ENCODE measurements at places on chromosomes 12 and 14.

GRCh38 chr12:69509308-69509736 is 39.1 kb downstream of the FRS2 start:
- DNase-seq: no peak

DNA sequence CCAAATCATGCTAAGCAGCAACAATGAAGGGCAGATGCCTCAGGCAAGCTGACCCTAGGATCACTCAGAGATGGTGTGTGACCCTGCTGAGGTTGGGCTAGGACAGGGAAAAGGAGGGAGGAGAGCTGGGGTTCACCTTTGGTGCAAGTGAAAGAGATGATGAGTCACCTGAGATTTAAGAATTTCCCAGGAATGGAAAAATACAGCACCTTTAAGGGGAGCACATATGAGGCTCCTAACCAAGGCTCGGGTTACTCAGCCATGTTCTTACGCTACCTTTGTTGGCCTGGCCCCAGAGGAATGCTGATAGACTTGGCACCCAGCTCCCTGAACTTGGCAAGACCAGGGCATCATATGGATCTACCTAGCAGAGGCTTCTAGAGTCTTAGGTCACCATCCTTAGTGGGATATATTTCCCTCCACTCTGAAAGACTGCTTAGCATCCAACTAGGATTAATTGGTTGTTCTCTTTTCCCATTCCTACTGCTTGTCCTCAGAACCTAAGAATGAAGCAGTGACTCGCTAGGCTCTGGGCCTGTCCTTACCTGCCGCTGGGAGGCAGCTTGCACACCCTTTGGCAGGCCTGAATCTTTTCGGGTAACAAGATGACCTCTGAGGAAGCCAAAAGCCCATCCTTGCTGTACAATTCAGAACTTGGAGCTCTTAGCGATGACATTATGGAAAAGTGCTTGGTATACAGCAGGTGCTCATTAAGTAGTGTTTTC is 4.0 kb upstream of the NAA25 start:
- DNase-seq: no peak

DNA sequence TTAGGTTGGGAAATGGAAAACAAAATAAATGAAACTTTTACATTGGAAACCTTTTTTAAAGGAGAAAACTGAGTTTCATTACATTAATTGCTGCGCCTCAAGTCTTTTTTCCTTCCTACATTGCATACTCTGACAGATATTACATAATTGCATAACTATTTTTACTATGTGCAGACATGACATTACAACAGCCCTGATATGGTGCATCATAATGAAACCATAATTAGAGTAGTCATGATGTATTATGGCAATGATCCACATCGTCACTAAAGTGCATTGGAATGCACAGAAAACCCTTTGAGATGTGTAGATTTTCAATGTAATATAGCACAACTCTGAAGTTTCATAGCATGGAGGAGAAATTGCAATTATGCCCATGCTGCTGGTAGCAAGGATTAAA is 217.8 kb upstream of the NPAS3 start:
- no peak for DNase-seq

GRCh38 chr14:58944343-58944967 is 244.0 kb upstream of the DAAM1 start:
- DNase-seq: no peak

DNA sequence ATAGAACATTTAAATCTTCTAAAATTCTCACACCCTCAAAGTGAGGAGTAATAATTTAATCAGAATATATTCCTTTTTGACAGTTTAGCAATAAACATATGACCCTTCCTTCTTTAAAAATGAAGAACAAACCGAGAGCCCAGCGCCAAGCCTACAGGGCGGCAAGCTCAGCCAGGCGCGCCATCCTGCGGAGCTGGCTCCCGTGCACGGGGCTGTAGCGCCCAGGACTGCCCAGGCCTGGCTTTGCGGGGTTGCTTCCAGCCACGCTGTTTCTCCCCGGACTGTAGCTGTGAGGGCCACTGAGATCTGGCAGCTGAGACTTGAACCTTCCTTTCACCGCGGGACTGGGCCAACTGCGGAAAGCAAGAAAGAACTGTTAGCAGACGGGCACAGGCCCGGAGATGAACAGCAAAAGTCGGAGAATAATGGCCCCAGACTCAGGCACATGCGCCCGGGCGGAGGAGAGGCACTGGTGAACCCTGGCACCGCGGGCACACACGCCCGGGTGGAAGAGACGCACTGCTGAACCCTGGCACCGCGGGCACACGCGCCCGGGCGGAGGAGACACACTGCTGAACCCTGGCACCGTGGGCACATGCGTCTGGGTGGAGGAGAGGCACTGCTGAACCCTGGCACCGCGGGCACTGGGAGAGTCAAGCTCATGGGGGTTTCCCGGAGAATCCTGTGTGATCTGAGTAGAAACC is 16.6 kb downstream of the PGAM5 start:
- no peak for DNase-seq

DNA sequence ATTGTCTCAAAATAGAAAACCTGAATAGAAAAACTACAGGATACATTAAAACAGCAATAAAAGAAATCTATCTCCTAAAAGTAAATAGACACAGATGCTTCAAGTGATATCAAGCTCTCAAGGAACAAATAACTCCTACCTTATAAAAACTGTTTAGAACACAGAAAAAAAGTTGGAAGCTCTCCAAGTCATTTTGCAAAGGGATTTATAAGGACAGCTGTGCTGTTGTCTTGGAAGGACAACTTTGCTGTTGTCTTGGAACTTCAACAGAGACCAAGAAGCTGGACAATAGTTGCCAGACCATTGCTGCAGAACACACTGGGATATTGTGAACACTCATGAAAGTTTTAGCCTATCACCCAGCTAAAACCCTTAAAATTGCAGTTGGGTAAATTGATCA is 780.7 kb downstream of the FLRT2 start:
- DNase-seq: no peak
